ENCODE measurements at places on chromosomes 6 and 20. TPM values are rescaled to one million over a fixed set of nuclear protein-coding genes. Genes with fewer than 3 reads are reported as not detected.

The GATA5 gene
- 0.45 TPM for total RNA-seq

The SLPI gene
- 11.9 TPM for total RNA-seq

The PLA2G7 gene
- total RNA-seq: not detected

The PTPRT gene
- not detected for total RNA-seq

The HSPA12B gene
- total RNA-seq: 0.47 TPM

The ADGB gene
- total RNA-seq: not detected

The XKR7 gene
- not detected for total RNA-seq

The UBD gene
- 0.53 TPM for total RNA-seq

The TXLNB gene
- total RNA-seq: not detected

The KIAA1755 gene
- 0.18 TPM for total RNA-seq

The CST2 gene
- 1.6 TPM for total RNA-seq

The ZSCAN23 gene
- not detected for total RNA-seq

The CCN5 gene
- total RNA-seq: 34.3 TPM

The TTLL9 gene
- not detected for total RNA-seq

The ZBTB12 gene
- total RNA-seq: 3.9 TPM

The FABP7 gene
- not detected for total RNA-seq

The SSTR4 gene
- total RNA-seq: 0.43 TPM

The RAD21L1 gene
- total RNA-seq: not detected

The PTCRA gene
- not detected for total RNA-seq

The SAMD10 gene
- total RNA-seq: not detected

The BMP5 gene
- 0.01 TPM for total RNA-seq

The OVOL2 gene
- total RNA-seq: 0.35 TPM

The GDAP1L1 gene
- total RNA-seq: 0.07 TPM

The GJA10 gene
- not detected for total RNA-seq

All from A549 treated with dexamethasone at 1 μM for 4 hours (cell line).